ENCODE measurements at places on chromosomes 5 and 9.

DNA sequence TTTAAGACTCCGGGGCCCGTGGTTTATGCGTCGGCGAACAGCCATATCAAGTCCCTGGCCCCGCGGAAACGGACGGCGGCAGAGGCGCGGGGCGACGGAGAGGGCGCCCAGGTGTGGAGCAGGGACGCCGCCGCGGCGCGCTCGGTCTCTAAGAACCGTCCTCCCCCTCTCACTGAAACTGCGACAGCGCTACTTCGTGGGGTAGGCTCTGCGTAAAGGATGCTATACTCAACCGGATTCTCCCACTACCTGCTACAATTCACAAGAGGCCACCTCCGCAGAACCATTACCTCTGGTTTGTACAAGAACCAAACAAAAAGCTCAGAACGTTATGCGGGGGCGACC lies 404 bp downstream of the MRNIP start:
- DNase-seq: peak; percentile 34

- peak; percentile 95 for DNase-seq
Observed at GRCh38 chr9:133075925-133076630, 14.3 kb downstream of the CEL start.

- no peak for DNase-seq
Observed at GRCh38 chr5:12284604-12285003, 380.4 kb upstream of the CTNND2 start.

DNA sequence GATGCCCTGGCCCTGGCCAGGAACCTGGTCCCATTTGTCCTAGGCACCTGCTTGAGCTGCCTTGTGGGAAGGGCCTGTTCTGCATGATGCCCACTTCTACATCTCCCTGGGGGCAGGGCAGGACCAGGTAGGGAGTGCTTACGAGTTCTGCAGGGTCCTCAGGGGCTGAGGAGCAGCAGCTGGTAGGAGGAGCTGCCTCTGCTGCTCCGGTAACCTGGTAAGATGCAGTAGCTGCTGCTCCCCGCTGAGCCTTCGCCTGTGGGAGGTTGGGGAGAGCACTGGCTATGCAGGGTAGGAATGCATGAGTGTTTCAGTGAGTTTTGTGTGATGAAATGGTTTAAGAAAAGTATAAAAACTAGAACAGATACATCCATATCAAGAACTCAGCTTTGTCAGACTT lies 13.6 kb downstream of the LRRC8A start:
- no peak for DNase-seq

GRCh38 chr5:78799266-78800017 lies 150.9 kb upstream of the LHFPL2 start:
- peak; percentile 62 for DNase-seq

- DNase-seq: no peak
Observed at GRCh38 chr5:42274913-42275312, 148.3 kb upstream of the GHR start.

DNA sequence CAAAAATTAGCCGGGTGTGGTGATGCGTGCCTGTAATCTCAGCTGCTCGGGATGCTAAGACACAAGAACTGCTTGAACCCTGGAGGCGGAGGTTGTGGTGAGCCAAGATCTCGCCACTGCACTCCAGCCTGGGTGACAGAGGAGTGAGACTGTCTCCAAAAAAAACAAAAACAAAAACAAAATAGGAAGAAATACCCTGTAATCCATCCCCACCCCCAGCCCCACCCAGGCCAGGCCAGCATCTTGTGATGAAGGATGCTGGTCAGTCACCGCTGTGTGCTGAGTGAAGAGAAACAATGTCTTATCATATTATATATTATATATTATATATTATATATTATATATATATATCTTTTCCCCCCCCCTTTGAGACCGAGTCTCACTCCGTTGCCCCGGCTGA lies 15.4 kb upstream of the CCIN start:
- no peak for DNase-seq

DNA sequence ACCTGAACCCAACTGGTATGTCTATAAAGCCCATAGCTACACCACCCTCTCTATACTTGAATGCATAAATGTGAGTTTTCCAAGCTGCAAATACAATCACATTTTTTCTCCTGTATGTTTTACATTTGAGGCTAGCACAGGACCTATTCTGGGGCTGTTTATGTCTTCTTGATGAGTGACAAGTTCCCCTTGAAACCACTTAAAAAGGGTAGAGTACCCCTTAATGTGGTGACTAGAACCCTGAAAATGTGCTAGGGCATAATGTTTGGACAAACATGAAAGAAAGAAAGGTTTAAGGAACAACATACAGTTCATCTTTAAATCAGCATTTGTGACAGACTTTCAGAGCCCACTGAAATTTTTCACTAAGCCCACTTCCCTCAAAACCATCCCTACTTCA lies 25.2 kb upstream of the GLIS3 start:
- DNase-seq: no peak

DNA sequence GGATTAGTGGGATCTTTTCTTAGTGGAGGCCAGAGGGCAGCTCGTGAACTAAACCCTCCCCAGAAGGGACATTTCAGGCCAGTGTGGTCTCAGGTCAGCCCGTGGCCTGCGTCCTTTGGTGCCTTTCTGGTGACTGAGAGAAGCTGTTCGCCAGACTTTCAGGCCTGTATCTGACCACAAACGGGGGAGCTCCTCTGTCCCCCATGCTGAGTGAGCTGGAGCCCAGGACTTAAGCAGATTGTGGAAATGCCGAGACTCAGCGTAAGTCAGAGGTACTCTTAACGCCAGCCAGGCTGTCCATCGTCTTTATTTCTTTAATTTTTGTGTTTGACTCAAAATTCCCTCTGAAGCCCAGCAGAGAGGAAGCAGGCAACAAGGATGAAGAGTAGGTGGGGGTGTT lies 54.8 kb upstream of the NCS1 start:
- DNase-seq: no peak

GRCh38 chr9:109248133-109248581 lies 72.7 kb downstream of the EPB41L4B start:
- DNase-seq: peak; percentile 25

- DNase-seq: no peak
Observed at GRCh38 chr9:133059623-133060022, 2.2 kb upstream of the CEL start.

DNA sequence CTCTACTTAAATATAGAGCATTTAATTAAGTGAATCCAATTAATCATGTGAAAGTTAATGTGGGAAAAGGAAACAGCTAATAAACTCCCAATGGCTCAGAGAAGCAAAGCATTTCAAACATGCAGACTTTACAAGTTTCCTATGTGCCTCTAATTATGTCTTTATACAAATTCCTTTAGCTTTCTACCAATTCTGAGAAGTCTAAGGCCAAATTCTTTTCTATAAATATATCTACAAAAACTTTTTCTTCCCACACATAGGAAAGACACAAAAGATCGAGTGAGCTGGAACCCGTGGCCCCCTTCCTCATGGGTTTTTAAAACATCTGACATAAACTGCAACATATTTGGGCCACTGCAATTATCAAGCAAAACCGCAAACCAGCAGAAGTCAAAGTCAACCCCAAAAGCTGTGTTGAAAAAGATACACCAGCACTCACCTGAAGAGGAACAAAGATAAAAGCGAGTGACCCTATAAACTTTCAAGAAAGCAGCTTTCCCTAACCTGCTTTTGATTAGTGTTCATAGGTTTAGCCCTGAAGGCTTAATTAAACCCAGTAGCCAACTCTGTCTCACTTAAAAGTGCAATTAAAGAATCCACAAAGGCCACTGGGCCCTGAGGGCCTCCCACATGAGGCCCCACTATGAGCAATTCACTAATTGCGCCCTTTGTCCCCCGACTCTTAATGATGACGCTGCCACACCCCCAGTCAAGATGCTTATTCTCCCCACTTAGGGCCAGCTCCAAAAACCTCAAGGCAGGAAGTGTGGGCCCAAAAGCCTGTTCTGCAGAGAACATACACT lies 12.1 kb downstream of the SEMA5A start:
- no peak for DNase-seq

DNA sequence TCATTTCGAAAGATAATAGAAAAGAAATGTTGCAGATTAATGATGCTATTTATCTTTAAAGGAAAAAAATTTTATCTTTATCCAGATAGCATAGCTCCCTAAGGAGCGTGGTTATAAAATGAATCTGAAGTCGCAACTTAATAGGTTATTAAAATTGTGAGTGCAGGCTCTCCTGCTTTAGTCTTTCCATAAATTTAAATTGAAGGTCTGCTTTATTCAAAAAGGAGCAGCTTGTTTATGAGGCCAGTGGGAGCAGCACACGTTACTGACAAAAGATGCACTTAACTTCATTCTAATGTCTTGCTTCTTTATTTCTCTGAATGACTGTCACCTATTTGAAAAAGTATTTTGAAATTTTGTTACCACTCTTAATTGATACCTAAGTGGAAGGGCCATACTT lies 95.0 kb downstream of the ZCCHC7 start:
- no peak for DNase-seq

DNA sequence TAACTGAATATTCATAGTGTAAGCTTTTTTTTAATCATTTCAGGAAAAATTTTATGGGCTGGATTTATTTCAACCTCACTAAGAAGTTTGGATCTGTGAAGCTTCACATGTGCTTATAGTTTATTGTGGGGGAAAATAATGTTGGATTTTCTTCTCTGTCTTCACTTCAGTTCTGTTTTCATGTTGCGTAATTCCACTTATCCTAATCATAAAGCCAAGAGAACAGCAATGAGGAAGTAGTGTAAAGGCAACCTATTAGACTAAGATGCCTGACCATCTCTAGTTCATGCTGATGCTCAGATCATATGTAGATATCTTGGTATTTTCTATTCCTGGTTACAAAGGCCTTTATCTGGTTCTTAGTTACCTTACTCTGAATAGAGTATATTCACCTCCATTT lies 50.0 kb downstream of the CD180 start:
- no peak for DNase-seq

DNA sequence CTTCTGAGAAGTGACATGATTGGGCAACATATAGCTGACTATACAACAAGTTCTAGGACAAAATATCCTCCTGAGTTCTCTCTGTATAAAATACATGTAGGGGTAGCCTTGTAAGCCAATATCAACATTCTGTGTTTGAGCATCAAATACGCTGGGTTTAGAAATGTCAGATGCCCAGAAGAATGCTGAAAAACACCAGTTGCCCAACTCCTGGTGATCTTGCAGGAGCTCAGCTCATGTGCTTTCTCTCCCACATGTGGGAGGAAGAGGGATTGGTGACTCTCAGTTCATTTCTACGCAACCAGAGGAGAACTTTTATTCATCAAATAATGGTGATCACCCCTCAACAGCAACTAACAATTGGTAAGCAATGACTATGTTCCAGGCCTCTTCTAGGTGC lies 810.9 kb upstream of the ACO1 start:
- no peak for DNase-seq

- DNase-seq: no peak
Observed at GRCh38 chr5:176908675-176909368, 9.7 kb upstream of the HK3 start.

- peak; percentile 28 for DNase-seq
Observed at GRCh38 chr9:17578911-17579793, at the start of gene SH3GL2. SH3GL2 (plus strand) TSS chr9:17579066.

GRCh38 chr5:38601133-38601862 lies 44.9 kb upstream of the LIFR start:
- no peak for DNase-seq

DNA sequence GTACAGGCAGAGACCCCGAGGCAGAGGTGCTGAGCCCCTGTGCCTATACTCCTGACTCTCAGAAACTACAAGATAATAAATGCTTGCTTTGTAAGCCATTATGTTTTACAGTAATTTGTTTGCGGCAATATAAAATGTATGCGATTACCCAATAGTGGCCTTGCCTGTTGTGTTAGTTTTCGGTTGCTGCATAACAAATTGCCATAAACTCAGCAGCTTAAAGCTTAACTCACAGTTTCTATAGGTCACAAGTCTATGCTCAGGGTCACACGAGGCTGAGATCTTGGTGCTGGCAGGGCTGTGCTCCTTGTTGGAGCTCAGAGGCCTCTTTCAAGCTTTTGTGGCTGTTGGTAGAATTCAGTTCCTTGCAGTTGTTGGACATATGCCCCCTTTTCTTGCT lies 114.8 kb downstream of the COL23A1 start:
- no peak for DNase-seq

- no peak for DNase-seq
Observed at GRCh38 chr9:74958587-74958986, 5.9 kb upstream of the C9orf40 start.

DNA sequence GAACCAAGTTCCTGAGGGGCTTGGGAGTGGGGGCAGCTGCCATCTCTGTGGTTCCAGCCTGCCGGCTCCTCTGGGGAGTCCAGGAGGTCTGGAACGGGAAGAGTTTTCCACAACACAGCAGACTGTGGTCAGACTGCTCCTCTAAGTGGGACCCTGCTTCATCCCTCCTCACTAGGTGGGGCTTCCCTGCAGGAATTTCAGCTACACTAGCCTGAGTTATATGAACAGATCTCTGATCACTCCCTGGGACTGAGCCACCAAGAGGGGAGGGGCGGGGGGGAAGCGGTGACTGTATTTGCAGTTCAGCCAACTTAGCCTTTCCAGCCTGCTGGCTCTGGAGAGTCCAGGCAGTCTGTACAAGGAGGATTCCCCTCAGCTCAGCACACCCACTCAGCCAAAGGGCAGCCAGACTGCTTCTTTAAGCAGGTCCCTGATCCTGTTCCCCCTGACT lies 19.4 kb downstream of the DTWD2 start:
- peak; percentile 35 for DNase-seq

DNA sequence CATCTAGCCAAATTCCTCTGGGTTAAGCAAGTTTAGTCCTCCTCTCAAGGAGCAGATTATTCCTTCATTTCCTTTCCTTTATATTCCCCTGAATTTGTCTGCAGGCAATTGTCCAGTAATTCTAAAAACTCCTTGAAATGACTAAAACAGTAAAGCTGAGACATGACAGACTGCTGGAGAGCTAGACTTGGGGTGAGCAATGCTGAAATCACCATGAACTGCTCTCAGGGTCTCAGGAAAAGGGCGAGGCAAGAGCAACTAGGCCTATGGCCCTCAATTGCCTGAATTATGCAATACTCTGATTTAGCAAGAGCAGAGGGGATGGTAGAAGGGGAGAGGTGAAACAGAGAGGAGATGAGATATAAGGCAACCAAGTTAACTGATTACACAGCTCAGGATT lies 172.9 kb upstream of the NREP start:
- peak; percentile 95 for DNase-seq

DNA sequence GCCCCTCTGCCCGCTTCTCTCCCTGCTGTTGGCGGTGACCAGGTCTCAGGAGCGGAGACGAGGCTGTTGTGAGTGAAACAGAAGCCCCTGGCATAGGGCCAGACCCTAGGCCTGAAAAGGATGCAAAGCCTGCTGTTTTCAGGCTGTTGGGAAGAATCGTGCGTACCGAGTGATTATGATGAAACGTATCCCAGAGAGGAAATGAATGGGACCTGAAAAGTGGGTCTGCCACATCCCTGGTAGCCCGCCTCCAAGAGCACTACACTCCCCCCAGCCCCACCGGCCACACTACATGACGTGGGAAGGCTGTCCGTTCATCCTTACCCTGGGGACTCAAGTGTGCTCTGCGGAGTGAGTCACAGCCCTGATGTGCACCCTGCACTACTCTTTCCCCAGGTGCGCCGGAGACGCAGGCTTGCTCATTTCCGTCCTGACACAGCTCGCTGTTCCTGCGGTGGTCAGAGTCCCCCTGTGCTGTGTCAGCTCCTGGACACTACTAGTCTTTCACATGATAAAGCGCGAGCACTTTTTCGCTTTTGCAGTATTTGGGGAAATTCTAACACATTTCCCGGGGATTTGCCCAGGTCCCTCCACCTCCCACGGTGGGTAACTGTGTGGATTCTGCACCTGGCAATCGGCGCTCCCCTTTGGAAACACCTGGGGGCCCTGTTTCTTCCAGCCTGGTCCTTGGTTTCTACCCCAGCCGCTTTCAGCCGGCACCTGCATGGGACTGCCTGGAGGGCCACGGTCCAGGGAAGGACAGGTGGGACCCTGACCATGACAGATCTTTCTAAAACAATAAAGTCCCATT lies 91.5 kb downstream of the ANKRD33B start:
- peak; percentile 68 for DNase-seq

GRCh38 chr9:122808141-122808540 lies 8.2 kb downstream of the OR1K1 start:
- no peak for DNase-seq

All from fibroblast of lung (primary cell).